ENCODE measurements at places on chromosomes 12 and 14.

DNA sequence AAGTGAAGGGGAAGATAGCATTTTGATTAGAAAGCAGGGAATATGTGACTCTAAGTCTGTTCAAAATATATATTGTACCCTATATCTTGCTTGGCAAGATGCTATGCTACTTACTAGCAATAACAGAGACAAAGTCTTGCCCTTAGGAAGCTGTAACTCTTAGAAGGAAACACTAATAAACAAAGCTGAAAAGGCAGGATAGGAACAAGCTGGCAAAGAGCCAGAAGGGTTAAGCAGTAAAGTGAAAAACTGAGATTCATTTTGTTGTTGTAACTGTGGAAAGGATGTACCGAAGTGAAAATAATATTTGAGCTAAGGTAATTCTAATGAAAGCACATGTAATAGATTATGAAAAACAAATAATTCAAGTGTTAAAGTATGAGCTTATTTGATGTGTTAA, 527.1 kb upstream of the FLRT2 start:
- DNase-seq, result no peak

GRCh38 chr12:99444859-99445316, 202.7 kb upstream of the GARIN6 start:
- no peak for DNase-seq

DNA sequence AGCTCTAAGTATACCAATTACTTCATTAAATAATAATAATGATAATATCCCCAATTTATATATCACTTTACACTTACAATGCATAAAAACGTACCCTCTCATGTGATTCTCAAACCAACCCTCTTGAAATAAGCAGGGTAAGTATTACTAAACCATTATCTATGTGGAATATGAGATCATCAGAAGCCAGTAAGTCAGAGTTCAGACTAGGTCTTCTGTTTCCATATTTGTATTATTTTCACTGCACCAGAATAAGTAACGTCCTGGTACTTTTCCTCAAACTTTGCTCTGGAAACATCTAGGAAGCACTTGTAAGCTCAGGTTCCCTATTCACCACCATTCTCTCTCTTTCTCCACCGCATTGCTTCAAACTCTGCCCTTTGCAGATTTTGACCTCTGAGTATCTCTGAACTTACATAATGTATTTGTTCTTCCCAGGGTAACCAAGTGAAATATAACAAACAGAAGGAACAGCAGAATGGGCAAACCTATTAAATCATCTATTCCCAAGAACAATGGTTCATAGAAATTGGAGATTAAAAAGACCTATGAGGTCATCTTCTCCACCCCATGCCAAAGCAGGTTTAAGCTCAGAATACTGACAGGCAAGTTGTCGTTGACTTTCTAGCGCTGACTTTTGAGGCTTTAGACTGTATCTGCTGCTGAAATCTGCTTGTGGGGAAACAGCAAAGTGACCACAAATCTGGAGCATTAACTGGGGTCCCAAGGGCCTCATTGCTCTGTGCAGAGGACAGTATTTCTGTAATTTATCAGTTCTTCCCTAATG, 161.3 kb upstream of the FAR2 start:
- no peak for DNase-seq

GRCh38 chr14:60974090-60974651, 6.7 kb downstream of the TRMT5 start:
- DNase-seq, result no peak

GRCh38 chr12:101327051-101327450, 47.1 kb downstream of the UTP20 start:
- no peak for DNase-seq

DNA sequence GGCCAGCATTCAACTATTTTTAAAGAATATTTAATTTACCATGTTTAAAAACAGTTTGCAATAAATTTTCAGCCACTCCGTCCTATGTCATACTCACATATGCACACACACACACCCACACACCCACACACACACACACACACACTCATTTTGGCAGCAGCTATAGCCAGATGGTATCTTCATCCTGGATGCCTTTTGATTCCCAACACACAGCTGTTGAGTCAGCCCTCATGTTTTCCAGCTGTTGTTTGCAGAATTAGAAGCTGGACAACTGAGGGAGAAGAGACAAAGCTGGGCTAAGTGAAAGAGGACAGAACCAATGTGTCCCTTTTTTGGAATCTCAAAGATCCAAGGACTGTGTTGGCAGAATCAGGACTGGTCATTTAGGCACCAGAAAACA, 80.0 kb upstream of the EGLN3 start:
- DNase-seq, result no peak

DNA sequence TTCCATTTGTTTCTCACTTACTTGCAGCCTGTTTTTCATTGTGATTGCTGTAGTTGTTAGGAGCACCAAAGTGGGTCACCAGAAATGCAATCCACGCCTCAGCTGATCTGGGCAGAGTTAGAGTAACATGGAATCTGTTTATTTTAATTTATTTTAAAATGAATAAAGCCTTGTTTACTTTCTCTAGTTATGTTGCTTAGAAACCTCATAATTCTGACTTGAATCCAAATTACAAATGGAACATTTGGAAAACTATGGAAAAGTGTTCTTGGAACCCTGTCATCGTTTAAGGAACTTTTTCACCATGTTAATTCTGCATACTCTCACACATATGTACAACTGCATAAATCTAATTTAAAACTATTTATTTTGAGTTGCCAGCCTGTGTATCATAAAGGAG, 92.2 kb upstream of the DAAM1 start:
- DNase-seq, result no peak

- DNase-seq, result no peak
Measured at GRCh38 chr12:89059721-89060541, 292.4 kb downstream of the DUSP6 start.

DNA sequence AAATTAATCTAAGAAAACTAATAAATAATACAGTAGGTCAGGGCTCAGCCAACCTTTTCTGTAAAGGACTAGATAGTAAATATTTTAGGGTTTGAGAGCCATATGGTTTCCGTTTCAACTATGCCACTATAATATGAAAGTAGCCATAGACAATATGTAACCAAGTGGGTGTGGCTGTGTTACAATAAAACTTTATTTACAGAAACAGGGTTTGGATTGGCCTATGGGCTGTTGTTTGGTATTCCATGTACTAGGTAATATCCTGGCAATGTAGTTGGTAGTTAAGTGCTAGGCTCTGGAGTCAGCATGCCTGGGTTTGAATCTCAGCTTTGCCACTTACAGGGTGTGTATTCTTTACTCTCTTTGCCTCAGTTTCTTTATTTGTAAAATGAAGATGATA, 156.5 kb upstream of the RPH3A start:
- no peak for DNase-seq

DNA sequence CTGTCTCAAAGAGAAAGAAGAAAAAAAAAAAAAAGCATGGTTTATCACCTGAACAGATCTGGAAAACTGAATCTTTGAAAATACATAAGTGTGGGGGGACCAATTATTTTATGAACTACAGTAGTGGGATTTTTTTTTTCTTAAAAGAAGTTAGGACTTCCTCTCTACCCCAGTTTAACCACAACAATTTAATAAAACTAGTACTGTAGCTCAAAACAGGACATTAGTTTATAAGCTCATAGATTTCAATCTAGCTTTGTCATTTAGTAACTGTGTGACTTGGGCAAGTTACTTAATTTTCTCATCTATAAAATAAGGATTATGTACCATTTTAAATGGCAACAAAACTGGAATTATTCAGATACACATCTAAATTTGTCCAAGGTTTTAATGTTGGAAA, 23.5 kb upstream of the ARID4A start:
- DNase-seq, result no peak

GRCh38 chr12:116525418-116526001, 33.7 kb upstream of the MAP1LC3B2 start:
- no peak for DNase-seq

DNA sequence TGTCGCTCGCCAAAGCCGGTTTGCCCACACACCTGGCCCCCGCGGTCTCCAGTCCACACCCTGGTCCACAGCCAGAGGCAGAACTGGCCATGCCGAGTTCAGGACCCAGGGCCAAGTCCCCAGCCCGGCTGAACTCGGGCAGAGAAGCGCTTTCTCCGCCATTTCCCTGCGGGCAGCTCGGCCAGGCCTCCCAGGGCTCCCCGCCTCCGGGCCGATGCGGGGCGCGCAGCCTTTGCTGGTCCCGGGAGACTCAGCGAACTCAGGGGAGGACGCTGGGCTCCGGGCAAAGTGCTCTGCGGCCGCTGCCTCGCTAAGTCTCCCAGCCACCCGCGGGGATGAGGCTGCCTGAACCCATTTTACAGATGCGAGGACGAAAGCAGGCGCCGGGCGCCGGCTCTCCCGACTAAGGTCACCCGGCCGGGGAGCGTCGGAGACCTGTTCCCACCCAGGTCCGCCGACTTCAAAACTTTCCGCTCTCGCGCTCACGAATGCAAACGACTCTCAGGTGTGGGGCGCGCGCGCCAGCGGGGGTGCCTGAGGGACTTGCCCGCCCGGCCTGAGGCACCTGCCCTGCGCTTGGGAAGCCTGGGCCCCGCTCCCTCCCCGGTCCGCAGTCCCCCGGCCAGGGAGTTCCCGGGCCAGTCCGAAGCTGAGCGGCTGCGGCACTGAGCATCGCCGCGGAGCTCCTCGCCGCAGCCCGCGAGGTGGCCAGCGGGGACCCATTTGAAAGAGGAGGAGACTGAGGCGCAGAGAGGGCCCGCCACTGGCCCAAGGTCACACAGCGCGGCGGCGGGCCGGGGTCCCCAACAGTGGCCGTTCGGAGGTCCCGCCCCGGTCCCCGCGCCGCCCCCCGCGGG, 627 bp downstream of the TESC start:
- no peak for DNase-seq

- peak; percentile 54 for DNase-seq
Measured at GRCh38 chr12:122951979-122952892, 14.0 kb downstream of the ABCB9 start.

DNA sequence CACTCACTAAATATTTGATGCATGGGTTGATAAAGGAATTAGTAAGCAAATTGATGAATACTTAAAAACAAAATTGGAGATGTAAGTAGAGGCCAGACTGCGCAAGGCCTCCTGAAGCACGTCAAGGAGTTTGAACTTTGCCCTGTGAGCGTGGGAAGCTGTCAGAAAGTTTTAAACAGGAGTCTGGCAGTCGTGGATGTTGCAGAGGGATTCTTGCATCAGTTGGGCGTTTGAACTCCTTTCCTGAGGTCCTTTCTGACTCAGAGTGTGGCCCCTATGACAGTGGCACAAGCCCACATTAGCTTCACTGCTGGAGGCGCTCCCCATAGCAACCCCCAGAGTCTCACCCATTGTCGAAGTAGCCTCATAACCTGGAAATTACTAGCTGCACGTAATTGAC, 17.9 kb upstream of the IL22 start:
- no peak for DNase-seq

DNA sequence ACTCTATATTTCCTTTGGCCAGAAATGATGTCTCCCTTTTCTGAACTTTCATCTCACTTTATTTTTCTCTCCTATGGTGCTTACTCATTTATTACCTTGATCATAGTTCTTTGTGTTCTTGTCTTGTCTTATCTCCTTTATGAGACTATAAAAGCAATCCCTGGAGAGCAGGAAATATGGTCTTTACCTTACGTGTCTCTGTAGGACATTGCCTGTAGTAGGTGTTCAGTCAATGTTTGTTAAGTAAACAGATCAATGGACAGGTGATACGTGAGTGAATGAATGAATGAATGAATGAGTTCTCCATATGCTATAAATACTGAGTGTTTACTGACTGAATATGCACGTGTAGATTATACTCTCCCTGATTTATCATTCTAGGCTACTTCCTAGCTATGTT, 193.7 kb upstream of the HMGA2 start:
- no peak for DNase-seq

GRCh38 chr14:90629471-90629870, 186.8 kb downstream of the TTC7B start:
- DNase-seq, result no peak

DNA sequence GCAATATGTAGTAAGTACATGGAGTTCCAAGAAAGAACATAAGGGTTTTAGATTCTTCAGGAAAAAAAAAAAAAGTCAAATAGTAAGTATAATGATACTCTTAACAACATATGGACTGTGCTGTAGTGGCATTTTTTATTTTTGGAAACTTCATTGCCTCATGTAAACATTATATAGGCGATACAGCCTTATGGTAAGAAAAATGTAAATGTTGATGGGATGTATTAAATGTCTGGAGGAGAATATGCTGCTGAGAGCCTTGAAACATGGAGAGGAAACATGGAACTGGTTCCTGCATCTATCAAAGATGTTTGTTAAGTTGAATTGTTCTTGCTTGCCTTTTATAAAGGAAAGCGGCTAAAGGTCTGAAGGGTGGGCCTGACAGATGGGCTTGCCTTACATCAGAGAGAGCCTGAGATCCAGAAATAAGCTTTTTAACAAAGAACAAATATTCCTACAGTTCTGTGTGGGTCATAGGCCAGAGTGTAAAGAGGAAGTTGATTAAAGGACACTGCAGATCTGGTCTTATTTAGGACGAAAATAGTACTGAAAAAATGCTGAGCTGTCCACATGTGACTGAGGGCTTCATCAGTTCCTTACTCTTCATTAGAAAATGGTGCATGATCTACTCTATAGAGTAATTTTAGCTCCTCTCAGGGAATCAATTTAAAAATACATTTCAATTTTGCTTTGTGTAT, 448.1 kb upstream of the DCN start:
- no peak for DNase-seq

DNA sequence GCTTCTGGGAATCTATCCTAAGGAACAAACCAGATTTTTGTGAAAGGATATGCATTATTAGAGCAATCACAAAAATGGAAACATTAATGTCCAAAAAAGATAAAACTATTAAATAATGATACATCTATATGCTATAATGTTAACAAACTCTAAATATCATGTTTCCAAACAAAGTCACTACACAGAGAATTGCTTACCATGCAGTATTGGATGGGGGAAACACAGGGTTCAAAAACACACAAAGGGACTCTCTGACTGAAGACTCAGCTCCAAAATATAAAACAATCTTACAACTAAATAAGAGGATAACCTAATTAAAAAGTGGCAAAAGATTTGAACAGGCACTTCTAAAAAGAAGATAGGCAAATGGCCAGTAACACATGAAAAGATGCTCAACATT, 304.2 kb downstream of the DPF3 start:
- no peak for DNase-seq

- DNase-seq, result no peak
Measured at GRCh38 chr12:46981622-46982021, 97.8 kb upstream of the PCED1B start.

GRCh38 chr12:104604070-104604994, 147.6 kb downstream of the CHST11 start:
- peak; percentile 10 for DNase-seq

GRCh38 chr12:62785941-62786559, 148.9 kb downstream of the PPM1H start:
- no peak for DNase-seq

DNA sequence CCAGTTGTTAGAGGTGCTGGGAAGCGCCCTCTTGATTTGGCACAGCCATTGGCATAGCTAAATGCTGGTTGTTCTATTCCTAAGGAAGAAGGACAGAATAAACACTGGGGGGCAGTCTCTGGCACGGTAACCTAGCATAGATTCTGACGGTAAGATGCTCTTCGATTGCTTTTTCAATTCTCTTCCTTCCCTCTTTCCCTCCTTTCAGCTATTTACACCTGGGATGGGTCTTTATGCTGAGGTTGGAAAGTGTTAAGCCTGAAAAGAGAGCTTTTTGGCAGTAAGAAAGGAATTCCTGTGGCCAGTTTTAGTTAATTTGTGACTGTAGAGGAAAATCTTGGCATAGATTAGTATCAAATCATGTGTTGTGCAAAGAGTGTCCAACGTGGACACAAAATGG, 162.8 kb downstream of the SNAPC1 start:
- no peak for DNase-seq
